ENCODE measurements at places on chromosomes 1 and 21. TPM values are rescaled to one million over a fixed set of nuclear protein-coding genes. Genes with fewer than 3 reads are reported as not detected.

The IFI44 gene
- 14.0 TPM for polyA plus RNA-seq

The TMCO4 gene
- polyA plus RNA-seq: 25.1 TPM

The OR2T2 gene
- polyA plus RNA-seq: not detected

The CFHR2 gene
- polyA plus RNA-seq: not detected

The TAL1 gene
- 1.8 TPM for polyA plus RNA-seq

The NCF2 gene
- 5.0 TPM for polyA plus RNA-seq

The LCE1D gene
- polyA plus RNA-seq: not detected

The CCNL2 gene
- polyA plus RNA-seq: 409 TPM

The KCNK1 gene
- 7.5 TPM for polyA plus RNA-seq

The RHEX gene
- polyA plus RNA-seq: 0.72 TPM

The ANGPTL1 gene
- 9.5 TPM for polyA plus RNA-seq

The IL22RA1 gene
- polyA plus RNA-seq: 87.5 TPM

The ELF3 gene
- 447 TPM for polyA plus RNA-seq

The PRDM16 gene
- polyA plus RNA-seq: 6.6 TPM

The STIL gene
- 0.56 TPM for polyA plus RNA-seq

The GPR157 gene
- polyA plus RNA-seq: 2.6 TPM

The TRPM2 gene
- 5.0 TPM for polyA plus RNA-seq

The RGS13 gene
- polyA plus RNA-seq: 0.27 TPM

The ANGEL2 gene
- polyA plus RNA-seq: 9.8 TPM

The NGF gene
- 0.59 TPM for polyA plus RNA-seq

The SYT14 gene
- polyA plus RNA-seq: 0.27 TPM

The SELP gene
- polyA plus RNA-seq: 0.91 TPM

The NBPF3 gene
- polyA plus RNA-seq: 3.5 TPM
